ENCODE measurements at places on chromosomes 13 and 19.

DNA sequence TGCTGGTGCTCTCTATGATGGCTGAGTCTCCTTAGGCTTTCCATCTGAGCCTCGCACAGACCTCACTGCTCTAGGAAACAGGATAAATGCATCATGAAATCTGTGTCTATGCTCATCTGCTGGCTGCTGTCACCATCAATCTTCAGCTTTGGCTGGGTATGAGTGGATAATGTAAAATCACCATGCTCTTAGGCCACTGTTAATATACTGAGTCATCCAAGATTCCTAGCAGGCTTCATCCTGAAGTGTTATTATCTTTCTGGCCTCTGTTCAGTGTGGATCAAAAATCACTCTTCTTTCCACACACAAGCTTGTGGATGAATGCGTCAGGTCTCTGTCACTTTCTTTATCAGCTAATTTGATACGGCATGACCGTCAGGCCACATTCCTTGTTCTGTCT is 317.4 kb downstream of the NALCN start:
- DNase-seq = no peak

- no peak for DNase-seq
Measured at GRCh38 chr13:75305059-75305458, 176.9 kb downstream of the TBC1D4 start.

DNA sequence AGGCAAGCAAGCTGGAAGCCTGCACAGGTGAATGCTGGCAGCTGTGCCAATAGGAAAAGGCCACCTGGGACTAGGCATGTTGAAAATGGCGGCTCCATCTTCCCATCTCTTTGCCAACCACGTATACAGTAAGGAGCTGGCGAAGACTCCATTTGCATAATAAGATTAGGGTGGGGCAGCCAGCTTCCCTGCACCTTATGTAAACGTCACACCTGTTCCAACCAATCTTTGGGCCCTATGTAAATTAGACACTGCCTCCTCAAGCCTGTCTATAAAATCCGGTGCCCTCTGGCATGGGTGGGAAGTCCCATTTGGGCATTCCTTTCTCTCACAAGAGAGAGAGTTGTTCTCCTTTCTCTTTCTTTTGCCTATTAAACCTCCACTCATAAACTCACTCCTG is 16.8 kb downstream of the ADGRE2 start:
- DNase-seq = no peak

DNA sequence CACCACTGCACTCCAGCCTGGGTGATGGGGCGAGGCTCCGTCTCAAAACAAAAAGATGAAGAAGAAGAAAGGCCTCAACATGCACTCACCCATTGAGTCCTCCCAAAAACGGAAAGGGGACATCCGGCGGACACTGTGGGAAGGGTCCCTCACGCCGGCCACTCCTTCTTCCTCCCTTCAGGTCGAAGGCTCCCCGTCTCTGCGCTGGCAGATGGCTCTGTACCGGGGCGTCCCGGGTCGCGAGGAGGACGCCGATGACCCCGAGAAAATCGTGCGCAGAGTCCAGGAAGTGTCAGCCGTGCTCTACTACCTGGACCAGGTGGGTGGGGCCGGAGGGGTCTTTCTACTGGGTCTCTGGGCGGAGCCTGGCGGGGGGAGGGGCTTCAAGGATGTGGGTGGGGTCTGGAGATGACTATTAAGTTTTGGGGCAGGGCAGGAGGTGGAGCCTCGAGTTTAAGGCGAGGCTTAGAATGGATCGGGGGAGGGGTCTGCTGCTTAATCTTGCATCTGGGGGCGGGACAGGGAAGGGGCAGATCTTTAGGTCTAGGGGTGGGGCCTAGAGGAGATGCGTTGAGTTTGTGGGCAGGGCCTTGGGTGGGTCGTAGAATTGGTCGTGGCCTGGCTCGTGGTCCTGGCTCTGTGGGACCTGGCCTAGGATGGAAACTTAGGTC is 90.2 kb downstream of the MAP4K1 start:
- DNase-seq = no peak

- no peak for DNase-seq
Measured at GRCh38 chr13:52878831-52879230, 30.4 kb upstream of the PCDH8 start.

- DNase-seq = no peak
Measured at GRCh38 chr19:33402421-33403220, 29.1 kb downstream of the CEBPG start.

DNA sequence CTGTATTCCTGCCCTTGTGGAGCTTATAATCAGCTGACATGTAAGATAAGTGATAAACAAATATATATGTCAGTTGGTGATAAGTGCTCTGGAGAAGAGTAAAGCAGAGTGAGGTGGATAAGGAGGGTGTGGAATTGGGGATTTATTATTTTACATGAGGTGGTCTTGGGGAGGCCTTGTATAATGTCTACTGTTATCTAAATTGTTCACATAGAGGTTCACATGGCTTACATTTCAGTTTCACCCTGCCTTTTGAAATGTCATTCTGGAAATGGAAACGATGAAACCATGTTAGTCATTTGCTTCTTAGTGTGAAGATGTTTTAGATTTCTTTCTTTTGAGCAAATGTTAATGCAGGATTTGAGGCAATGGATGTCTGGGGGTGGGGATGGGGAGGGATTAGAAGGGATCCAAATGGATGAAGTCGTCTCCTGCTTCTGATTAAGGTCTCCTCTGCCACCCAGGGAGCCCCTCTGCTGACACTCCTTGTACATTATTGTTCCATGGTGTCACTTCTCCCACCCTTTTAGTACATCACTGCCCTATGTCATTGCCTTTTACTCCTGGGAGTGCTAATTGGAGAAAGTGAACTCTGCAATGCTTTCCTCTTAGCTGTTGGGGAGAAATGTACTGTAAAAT is 14.0 kb downstream of the B3GLCT start:
- DNase-seq = no peak

DNA sequence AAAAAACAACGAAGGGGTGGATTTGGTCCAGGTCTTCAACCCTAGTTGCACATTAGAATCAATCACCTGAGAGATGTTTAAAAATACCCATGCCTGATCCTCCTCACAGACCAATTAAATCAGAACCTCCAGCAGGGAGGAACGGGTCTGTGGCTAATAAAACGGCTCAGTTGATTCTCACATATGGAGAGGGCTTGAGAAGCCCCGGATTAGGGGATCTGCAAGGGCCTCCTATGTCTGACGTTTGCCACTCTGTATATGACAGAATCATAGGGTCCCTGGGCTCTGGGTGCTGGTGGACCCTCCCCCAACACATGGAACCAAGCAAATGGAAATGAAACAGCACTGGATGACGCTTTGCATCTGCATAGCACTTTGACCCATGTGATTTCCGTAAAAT is 36.7 kb upstream of the C13orf42 start:
- DNase-seq = no peak

DNA sequence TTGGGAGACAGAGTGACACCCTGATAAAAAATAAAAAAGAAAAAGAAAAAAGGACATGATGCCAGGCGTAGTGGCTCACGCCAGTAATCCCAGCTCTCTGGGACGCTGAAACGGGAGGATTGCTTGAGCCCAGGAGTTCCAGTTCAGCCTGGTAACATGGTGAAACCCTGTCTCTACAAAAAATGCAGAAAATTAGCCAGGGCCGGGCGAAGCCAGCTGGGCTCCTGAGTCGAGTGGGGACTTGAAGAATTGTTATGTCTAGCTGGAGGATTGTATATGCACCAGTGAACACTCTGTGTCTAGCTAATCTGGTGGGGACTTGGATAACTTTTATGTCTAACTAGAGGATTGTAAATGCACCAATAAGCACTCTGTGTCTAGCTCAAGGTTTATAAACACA is 32.3 kb downstream of the TMPRSS9 start:
- DNase-seq = no peak

DNA sequence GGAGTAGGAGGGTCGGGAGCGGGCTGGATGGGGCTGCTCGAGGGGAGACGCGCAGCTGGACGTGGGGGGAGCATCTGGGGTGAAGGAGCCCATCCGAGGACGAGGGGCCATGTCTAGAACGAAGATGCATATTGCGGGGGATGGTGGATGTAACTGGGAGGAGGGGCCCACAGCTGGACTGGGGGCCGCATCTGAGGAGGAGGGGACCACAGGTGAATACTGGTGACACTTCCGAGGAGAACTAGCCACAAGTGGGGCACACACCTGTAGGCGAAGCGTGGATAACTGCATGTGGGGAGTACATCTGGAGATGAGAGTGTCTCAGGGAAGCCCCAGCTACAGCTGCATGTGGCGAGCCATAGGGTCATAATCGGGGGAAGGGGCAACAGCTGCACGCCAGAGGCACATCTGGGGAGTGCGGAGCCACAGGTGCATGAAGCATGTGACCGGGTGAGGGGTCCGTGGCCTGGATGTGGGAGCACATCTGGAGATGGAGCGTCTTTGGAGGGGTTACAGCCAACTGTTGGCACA is 402 bp downstream of the ZSWIM9 start:
- DNase-seq = no peak

DNA sequence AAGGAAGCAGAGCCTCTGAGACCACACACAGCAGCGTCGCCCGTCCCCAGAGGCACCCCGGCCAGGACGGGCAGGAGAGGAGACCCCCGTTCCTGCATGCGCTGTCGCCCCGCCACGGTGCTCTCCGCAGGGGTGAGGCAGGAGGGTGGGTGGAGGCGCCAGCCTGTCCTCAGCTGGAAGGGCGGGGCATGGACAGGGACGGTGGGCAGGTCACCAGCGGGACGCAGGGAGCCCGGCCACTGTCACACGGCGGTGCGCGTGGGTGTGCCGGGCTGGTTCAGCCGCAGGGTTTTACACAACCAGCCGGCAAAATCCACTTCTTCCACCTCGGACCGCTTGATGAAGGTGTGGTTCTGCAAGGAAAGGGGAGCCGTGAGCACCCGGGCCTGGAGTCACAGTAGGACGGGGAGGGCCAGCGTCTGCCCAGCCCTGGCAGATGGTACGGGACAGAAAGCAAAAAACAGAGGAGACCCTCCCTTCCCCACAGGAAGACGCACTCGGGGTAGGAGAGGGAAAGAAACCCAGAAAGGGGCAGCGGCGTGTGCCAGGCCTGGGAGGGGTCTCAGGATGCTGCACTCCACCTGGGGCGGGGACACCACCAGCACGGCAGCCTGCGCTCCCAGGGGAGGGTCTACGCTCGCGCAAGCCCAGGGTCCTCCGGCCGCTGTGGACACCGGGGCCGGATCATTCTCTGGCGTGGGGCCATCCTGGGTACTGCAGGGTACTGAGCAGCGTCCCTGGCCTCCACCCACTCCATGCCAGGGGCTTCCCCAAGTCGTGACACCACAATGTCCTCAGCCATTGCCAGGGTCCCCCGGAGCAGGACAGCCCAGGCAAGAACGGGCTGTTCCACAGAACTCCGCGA is 23.9 kb upstream of the ZBTB7A start:
- DNase-seq = no peak

DNA sequence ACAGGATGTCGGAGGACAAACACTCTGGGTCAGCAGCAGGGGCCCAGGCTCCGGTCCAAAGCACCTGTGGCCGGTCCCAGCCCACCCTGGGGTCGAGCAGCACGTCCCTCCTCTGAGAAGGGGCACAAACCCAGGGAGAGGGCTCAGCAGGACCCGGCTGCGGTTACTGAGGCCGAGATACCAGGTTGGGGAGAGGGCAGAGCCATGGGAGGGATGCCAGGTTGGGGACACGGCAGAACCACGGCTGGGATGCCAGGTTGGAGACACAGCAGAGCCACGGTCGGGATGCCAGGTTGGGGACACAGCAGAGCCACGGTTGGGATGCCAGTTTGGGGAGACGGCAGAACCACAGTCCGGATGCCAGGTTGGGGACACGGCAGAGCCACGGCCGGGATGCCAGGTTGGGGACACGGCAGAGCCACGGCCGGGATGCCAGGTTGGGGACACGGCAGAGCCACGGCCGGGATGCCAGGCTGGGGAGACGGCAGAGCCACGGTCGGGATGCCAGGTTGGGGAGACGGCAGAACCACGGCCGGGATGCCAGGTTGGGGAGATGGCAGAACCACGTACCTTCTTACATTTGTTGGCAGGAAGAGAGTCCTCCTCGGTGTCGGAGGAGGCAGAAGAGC is 18.5 kb downstream of the MIER2 start:
- DNase-seq = no peak

- no peak for DNase-seq
Measured at GRCh38 chr19:43738780-43739211, 16.0 kb downstream of the SMG9 start.

DNA sequence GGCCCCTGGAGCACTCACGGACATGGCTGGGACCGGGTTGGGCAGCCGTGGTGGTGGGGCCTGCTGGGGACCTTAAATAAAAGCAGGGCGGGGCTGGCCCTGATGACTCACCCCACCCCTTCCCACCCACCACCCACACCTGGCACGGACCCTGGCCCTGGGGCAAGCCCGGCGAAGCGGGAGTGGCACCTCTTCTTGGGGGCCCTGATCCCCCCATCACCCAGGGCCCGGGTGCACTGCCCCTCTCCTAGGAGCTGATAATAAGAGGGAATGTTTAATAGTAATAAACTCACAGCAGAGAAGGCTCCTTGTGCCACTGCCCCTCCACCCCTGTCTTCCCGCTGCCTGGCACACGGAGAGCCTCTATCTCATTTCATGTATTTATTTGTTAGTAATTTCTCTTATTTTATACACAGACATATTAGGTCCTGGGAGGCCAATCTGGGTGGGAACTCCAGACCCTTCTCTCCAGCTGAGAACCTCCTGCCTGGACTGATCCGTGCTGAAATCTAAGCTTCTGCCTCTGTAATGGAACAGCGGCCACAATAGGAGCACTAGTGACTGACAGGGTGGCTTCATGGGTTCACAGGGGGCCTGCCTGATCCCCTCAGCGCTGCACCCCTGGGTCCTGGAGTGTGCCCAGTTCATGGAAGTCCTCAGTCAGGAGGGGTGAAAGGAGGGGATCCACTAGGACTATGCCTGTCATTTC is at the start of gene LGALS7:
LGALS7 (minus strand) TSS at position 49 of the 709 bp plus-strand sequence; CDS start at position 24, 25 bp downstream.
- peak; percentile 33 for DNase-seq

GRCh38 chr19:55068950-55069864 is 6.3 kb upstream of the RDH13 start:
- DNase-seq = peak; percentile 71

DNA sequence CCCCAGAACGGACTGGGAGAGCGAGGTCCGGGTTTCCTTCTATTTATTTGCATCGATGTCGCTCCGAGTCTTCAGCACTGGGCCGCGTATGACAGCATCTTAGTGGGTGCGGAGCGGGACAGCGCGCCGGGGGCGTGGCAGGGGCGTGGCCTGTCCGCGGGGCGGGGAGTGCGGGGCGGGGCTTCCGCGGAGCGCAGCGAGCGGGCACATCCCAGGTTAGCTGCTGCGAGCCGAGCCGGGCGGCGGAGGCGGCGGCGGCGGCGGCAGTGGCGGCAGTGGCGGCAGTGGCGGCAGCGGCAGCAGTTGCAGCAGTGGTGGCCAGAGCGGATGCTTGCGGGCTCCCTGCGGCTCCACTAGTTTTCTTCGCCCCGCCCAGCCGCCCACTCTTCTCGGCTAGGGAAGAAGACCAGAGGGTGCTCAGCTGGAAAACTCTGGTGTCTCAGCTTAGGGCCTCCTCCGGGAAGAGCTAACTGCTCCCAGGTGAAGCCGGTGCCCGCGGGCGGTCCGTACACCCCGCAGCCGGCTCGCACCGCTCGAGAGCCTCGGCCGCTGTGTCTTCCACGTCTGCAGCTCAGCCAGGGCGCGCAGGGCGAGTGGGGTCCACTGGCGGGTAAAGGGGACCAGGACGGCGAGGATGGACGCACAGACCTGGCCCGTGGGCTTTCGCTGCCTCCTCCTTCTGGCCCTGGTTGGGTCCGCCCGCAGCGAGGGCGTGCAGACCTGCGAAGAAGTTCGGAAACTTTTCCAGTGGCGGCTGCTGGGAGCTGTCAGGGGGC is at the start of gene GPC5:
GPC5 (plus strand) TSS at position 209 of the 776 bp plus-strand sequence.
- peak; percentile 71 for DNase-seq

GRCh38 chr19:51632126-51632525 is 1.9 kb upstream of the SIGLEC5 start:
- DNase-seq = no peak
